Stimulated activated CD8-positive, alpha-beta memory T cell treated with anti-CD3 and anti-CD28 coated beads, Interleukin-7, amount 100 ng/mL, for 1 hour (primary cell): ENCODE measurements at places on chromosomes 5 and 9.

DNA sequence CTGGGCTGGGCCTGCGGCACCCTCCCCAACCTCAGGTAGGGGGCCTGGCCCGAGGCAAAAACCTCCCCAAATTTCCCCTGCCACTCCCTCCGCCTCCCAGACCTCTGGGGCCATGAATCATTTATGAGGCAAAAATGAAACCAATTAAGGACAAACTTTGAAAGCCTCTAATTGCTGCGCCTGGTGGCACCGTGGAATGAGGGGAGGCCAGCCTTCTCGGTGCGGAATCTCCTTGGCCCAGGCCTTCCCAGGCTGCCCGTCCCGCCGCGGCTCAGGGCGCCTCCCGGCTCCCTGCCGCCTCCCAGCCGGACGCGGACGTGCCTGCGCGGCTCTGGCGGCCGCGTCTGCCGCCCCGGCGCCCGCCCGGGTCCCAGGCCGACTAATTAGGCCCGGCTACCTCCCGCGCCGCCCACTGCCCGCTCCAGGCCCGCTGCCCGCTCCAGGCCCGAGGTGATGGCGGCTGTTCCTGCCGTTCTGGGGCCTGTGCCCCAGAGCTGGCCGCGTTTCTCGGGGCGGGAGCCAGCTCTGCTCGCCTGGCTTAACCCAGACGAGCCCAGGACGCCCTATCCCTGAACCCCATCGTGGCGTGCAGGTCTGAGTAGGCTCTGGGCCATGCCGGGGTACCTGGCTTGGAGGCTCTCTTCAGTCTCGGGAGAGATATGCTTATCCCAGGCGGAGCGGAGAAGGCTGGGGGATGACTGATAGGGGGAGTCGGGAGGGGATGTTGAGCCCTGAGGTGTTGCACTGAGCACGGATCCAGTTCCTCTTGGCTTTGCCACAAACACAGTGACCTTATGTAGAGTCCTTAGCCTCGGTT, 20.1 kb downstream of the CXXC5 start:
- no peak for DNase-seq

GRCh38 chr9:69546265-69546664, 125.9 kb downstream of the APBA1 start:
- DNase-seq: no peak

DNA sequence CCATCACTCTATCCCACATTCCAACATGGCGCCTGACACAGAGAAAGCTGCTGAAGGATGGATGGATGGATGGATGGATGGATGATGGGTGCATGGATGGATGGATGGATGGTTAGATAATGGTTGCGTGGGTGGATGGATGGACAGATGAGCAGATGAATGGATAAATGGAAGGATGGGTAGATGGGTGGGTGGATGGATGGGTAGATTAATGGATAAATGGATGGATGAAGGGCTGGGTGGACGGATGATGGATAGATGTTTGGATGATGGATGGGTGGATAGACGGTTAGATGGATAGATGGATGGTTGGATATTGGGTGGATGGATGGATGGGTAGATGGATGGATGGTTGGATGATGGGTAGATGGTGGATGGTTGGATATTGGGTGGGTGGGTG, 4.5 kb downstream of the LCN12 start:
- no peak for DNase-seq

GRCh38 chr9:130541533-130541932, 37.8 kb upstream of the FUBP3 start:
- DNase-seq: no peak

DNA sequence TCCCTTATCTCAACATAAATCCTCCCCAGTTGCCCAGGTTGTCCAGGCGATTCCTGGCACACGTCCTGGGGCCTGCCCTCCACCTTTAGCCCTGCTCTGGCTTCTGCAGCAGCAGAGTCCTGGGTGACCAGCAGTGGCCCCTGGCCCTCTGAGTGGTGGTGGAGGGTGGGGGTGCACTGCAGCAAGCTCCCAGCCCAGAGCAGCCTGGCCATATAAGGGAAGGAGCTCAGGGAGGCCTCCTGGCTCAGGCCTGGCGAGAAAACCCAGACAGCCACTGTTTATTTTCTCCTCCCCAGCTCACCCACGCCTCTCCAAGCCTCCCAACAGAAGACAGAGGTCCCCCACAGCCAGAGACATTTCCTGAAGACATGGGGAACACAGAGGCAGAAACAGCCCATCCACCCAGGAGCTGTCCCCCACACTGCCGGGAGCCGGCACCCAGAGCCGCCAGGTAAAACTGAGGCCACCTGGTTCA, 44.7 kb upstream of the IL17B start:
- no peak for DNase-seq

- no peak for DNase-seq
Measured at GRCh38 chr5:27434335-27434734, 395.9 kb upstream of the CDH9 start.

- DNase-seq: no peak
Measured at GRCh38 chr5:80957031-80957761, 3.0 kb upstream of the RASGRF2 start.

DNA sequence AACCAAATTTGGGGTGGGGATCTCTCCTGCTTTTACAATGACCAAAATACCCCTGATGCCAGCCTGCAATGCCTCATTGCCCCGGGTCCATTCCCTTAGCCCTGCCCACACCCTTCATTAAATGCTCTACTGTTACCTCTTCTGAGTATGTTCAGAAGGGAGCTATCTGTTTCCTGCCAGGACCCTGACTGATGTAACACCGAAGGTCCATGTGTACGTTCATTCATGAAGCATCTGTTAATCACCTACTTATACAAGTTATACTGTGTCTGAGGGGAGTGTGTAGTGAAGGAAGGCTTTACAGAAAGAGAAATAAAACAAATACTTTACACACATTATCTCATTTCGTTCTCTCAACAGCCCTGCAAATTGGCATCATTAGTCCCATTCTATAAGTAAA, 51.9 kb downstream of the ASTN2 start:
- DNase-seq: no peak

- DNase-seq: no peak
Measured at GRCh38 chr5:92836855-92837755, 743.9 kb downstream of the NR2F1-AS1 start.

GRCh38 chr5:158086856-158087255, 227.9 kb upstream of the CLINT1 start:
- DNase-seq: no peak

DNA sequence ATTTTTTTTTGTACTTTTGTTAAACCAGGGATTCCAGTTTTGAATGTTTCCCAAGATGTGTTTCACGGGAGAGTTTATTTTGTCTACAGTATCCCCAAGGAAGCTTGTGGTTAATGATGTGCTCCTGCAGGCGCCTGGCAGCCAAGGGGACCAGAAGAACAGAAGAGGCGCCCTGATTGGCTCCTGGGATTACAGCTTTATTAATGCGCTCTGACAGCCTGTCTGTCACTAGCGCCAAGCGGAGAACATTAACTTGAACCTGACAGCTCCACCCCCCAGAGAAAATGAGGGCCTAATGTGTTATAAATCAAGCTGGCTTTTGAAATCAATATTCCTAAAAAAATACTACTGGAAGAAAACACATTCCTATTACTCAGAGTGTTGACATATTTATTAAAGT, 5.0 kb upstream of the FBXL7 start:
- DNase-seq: no peak

- DNase-seq: no peak
Measured at GRCh38 chr9:134858051-134858841, 22.4 kb upstream of the FCN2 start.

DNA sequence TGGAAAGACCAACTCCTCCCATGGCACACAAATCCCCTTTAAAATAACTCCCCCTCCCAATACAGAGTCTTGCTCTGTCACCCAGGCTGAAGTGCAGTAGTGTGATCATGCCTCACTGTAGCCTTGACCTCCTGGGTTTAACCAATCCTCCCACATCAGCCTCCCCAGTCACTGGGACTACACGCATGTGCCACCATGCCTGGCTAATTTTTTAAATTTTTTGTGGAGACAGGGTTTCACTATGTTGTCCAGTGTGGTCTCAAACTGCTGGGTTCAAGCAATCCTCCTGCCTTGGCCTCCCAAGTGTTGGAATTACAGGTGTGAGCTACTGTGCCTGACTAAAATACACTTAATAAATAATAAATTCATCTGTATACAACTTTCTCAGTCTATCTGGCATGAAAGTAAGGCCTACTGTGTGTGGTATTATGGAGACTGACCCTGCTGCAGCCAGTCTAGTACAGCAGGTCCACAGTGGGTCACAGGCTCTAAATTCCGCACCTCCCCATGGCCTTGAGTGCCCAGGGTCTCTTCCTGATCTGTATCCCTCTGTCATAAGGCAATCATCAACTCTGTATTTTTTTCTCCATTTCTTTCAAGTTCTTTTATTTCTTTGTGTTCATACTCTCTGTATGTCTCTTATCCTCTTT, 169.4 kb downstream of the MAPKAP1 start:
- no peak for DNase-seq

- DNase-seq: no peak
Measured at GRCh38 chr5:32933692-32934091, 222.6 kb downstream of the NPR3 start.

GRCh38 chr5:143314659-143315058, 88.8 kb downstream of the NR3C1 start:
- no peak for DNase-seq
